Fibroblast of lung (primary cell): ENCODE measurements at places on chromosomes 3 and 15. TPM values are rescaled to one million over a fixed set of nuclear protein-coding genes. Genes with fewer than 3 reads are reported as not detected.

DNA sequence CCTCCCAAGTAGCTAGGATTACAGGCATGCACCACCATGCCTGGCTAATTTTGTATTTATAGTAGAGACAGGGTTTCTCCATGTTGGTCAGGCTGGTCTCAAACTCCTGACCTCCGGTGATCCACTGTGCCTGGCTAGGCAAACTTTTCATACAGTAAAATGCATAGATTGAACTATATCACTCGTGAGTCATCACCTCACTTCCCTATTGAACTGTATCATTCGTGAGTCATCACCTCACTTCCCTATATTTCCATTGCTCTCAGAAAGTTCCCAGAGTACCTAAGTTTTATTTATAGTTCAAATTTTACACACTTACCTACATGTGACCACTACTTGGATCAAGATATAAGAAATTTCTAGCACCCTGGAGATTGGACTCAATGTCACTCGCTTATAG lies 73.6 kb upstream of the ACAD9 start:
- peaks cover 9% of the 10 kb centered on the region for H3K4me1 ChIP-seq
- no peak overlapping the region for H3K27ac ChIP-seq
- H3K4me3 ChIP-seq = no peak overlapping the region
- peak; percentile 28 for DNase-seq
- no peaks in the 10 kb centered on the region for H3K27me3 ChIP-seq

DNA sequence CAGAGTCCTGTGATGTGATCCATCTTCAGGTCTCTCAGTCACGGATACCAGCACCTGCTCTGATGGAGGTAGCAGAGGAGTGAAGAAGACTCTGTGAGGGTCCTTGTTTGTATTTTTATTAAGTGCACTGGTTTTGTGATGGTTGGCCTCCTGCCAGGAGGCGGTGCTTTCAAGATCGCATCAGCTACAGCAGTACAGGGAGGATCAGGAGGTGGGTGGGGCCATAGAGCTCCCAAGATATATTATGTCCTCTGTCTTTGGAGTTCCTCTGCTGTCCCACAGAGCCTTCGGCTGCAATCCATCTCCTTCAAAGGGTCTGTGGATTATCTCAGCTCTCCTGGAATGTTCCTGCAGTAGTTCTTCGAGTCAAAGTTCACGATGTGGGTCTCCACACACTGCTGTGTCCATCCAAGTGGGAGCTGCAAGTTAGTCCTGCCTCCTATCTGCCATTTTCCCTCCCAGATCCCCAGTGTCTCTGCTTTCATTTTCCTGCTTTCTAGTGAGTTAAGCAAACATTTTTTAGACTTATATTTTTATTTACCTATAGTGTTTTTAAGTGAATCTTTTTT lies 54.7 kb downstream of the TM2D3 start:
- DNase-seq = no peak
- no peaks in the 10 kb centered on the region for H3K4me1 ChIP-seq
- no peaks in the 10 kb centered on the region for H3K36me3 ChIP-seq

Gene GOLGA6L9
- total RNA-seq = 1.5 TPM in 2 replicates

- no peak overlapping the region for H3K4me3 ChIP-seq
- H3K4me1 ChIP-seq = no peaks in the 10 kb centered on the region
- no peak for DNase-seq
- no peaks in the 10 kb centered on the region for H3K36me3 ChIP-seq
- no peak overlapping the region for H3K27ac ChIP-seq
These were observed 43.4 kb downstream of the SPG11 start for GRCh38 chr15:44620081-44620480.

GRCh38 chr3:78116874-78117273 lies 1077.0 kb downstream of the ROBO2 start:
- no peaks in the 10 kb centered on the region for H3K27me3 ChIP-seq
- H3K4me3 ChIP-seq = no peak overlapping the region
- no peaks in the 10 kb centered on the region for H3K4me1 ChIP-seq
- no peak overlapping the region for H3K27ac ChIP-seq
- H3K36me3 ChIP-seq = no peaks in the 10 kb centered on the region

Gene PFKFB4
- total RNA-seq = 6.7 and 12.2 TPM in 2 replicates

GRCh38 chr3:151306168-151306810 lies 10.3 kb downstream of the GPR87 start:
- H3K27ac ChIP-seq = peak overlapping the region; percentile 42
- peaks cover 24% of the 10 kb centered on the region for H3K4me1 ChIP-seq
- H3K36me3 ChIP-seq = no peaks in the 10 kb centered on the region
- DNase-seq = no peak

- H3K36me3 ChIP-seq = no peaks in the 10 kb centered on the region
- H3K4me3 ChIP-seq = no peak overlapping the region
- peaks cover 2% of the 10 kb centered on the region for H3K4me1 ChIP-seq
- DNase-seq = no peak
These were observed 5.4 kb upstream of the IREB2 start for GRCh38 chr15:78432664-78433063.

Gene GPR171
- not detected in 2 replicates for total RNA-seq

DNA sequence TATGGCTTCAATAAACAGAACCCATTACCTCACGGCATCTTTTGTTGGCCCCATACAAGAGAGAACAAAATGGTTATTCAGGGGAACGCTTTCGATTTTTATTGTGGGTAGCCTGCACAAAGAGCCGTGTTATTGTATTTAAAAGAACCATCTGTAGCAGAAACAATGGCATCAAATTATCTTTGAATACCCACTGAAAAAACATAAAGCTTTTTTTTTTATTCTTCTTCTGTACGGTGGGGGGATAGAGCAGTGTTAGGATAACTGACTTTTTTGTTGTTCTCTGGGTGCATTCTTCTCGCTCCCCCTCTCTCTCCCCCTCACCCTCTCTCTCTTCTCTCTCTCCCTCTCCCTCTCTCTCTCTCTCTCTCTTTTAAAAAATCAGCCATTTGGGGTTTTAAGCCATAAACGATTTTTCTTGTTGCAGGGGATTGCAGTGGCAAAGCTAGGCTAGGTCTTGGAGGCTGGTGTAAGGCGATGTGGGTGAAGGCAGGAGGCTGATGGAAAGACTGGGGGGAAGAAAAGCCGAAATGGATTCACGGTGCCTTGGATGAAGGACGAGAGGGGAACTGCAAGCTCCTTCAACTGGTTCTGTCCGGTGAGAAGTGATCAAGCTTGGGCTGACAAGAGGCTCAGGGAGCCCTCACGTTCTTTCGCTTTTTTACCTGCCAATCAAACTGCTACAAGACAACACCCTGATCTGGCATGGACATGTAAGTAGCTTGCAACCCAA lies 12.4 kb upstream of the SOX2 start:
- H3K27ac ChIP-seq = no peak overlapping the region
- no peaks in the 10 kb centered on the region for H3K36me3 ChIP-seq
- H3K4me3 ChIP-seq = no peak overlapping the region
- peaks cover 33% of the 10 kb centered on the region for H3K27me3 ChIP-seq

DNA sequence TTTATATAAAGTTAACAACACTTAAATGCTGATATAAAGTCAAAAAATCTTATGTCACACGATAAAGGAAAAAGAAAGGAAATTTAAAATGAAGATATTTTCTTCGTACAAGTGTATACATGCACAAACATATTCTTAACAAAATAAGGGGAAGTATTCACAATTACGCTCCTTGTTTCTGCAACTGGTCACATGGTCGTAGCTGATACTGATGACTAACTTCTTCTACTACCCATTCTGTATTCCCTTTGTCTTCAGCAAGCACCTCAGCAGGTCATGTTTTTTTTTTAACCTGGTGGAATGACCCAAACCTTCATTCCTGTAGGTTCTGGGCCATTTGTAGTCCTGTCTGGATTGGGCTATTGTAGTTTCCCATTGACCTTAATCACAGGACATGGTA lies 30.0 kb upstream of the CMTM8 start:
- H3K27ac ChIP-seq = no peak overlapping the region
- no peaks in the 10 kb centered on the region for H3K4me1 ChIP-seq
- DNase-seq = no peak
- no peaks in the 10 kb centered on the region for H3K36me3 ChIP-seq
- no peaks in the 10 kb centered on the region for H3K27me3 ChIP-seq

GRCh38 chr15:42146551-42147430 lies 9.6 kb downstream of the PLA2G4F start:
- peaks cover 4% of the 10 kb centered on the region for H3K27me3 ChIP-seq
- no peaks in the 10 kb centered on the region for H3K36me3 ChIP-seq
- no peaks in the 10 kb centered on the region for H3K4me1 ChIP-seq
- no peak overlapping the region for H3K4me3 ChIP-seq

Gene CYP8B1
- not detected in 2 replicates for total RNA-seq

Gene MRAS
- 48.0 and 73.0 TPM in 2 replicates for total RNA-seq

- no peaks in the 10 kb centered on the region for H3K36me3 ChIP-seq
- no peak overlapping the region for H3K27ac ChIP-seq
- no peak for DNase-seq
- H3K27me3 ChIP-seq = no peaks in the 10 kb centered on the region
- no peak overlapping the region for H3K4me3 ChIP-seq
- no peaks in the 10 kb centered on the region for H3K4me1 ChIP-seq
These were observed 188.5 kb downstream of the ZNF621 start for GRCh38 chr3:40713306-40713705.

Gene ECE2
- total RNA-seq = not detected in 2 replicates

GRCh38 chr15:35669021-35669420 lies 123.1 kb upstream of the DPH6 start:
- H3K4me3 ChIP-seq = no peak overlapping the region
- no peaks in the 10 kb centered on the region for H3K27me3 ChIP-seq
- H3K36me3 ChIP-seq = no peaks in the 10 kb centered on the region
- peaks cover 2% of the 10 kb centered on the region for H3K4me1 ChIP-seq
